Activated effector memory CD4-positive, alpha-beta T cell treated with anti-CD3 and anti-CD28 coated beads, Interleukin-2, amount 50 U/mL, for 16 hours (primary cell): ENCODE measurements at places on chromosomes 13 and 19.

DNA sequence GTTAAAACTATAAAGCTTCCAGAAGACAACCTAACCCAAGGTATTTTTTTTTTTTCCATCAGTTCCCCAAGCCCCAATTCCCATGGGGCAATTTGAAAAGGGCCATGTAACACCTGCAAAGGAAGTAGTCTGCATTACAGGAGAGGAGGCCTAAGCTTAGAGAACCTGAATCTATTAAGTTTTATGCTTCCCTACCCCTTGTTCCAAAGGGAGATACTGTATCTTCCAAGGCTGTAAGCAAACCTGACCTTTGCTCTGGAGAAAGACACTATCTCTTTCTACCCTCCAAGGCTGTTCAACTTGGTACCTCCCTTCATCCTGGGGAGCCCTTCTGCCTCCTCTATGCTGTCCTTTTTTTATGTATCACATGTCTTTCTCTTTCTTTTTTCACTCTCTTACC, 15.0 kb downstream of the KATNAL1 start:
- no peak for DNase-seq

GRCh38 chr13:109770436-109770835, 15.9 kb downstream of the IRS2 start:
- no peak for DNase-seq

GRCh38 chr13:30466841-30467252, 1.1 kb upstream of the HMGB1 start:
- no peak for DNase-seq

DNA sequence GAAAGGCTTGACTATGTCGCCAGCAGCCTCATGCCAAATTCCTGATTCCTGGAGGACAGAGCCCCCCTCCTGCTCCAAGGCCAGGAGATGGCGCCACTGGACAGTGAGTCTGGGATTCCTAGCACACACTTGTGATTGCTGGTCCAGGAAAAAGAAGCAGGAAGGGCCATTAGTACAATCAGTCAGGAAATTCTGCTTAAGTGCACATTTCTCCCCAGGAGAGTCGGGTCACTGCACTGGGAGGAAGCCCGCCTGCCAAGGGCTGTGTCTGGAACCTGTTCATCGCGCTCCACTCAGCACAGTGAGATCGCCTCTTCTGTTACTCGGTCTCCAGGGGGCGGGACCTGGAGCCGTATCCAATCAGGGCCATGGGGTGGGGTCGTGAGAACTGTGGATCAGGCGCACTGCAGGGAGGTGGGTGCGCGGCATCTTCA, 65.1 kb downstream of the ZNF823 start:
- DNase-seq = no peak

GRCh38 chr13:81293594-81294164, 952.8 kb upstream of the SPRY2 start:
- no peak for DNase-seq

DNA sequence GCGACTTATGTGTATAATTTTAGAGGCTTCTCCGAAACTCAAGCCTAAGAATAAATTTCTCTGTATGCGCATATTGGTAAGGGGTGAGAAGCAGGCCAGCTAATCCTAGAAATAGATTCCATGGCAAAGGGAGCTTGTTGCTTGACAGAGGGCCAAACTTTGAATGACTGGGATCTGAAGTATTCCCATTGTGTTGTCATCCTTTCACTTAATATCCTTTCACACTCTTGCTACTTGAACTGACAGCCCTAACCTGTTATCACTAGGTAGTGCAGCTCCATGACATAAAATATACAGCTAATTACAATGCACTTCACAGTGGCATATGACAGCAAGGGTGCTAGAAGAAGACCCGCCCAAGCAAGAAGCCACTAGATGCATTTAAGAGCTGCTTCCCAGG, 309.8 kb downstream of the OXGR1 start:
- DNase-seq = no peak

DNA sequence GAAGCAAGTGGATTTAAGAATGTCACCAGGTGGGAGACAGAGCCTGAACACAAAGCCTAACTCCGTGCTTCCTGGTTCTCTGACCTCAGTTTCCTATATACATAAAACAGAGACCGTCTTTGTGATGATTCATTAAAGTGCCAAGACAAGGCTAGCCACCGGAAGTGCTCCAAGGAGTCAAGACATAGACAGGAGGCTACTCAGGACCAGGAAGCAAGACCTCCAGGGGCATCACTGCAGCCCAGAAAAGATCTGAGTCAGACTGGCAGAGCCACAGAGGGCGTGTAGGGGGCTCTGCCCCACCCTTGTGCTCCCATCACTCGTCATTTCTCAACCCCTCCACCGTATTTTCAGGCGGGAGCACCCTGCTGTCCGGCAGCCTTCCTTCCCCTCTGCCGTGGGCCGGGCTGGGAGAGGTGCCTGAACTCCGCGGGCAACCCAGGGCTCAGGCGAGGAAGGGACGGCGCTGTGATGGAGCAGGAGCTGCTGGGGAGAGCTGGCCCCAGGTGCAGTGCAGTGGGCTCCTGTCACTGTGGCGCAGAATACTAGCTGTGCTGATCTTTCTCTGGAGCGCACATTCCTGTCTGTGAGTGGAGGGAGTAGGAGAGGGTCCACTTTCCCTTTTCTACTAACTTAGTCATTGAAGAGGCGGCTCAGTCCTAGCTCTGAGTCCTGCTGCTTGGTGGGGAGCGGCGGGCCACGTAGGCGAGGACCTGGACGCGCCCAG, 134.7 kb upstream of the GPR12 start:
- DNase-seq = no peak
